Adipose tissue (tissue), 3 donors: ENCODE measurements at places on chromosomes 2 and 18. TPM values are rescaled to one million over a fixed set of nuclear protein-coding genes. Genes with fewer than 3 reads are reported as not detected.

Gene FAM237A
- not detected for polyA plus RNA-seq

Gene GCA
- 36.6 TPM for polyA plus RNA-seq

Gene MYCN
- 1.0 TPM for polyA plus RNA-seq

Gene ITGB6
- polyA plus RNA-seq, result not detected

Gene SERPINB3
- not detected for polyA plus RNA-seq

Gene NEURL3
- polyA plus RNA-seq, result not detected

Gene MAP4K4
- 34.8 TPM for polyA plus RNA-seq

Gene THSD7B
- polyA plus RNA-seq, result 0.79 TPM

Gene CDCA7
- polyA plus RNA-seq, result 0.47 TPM

Gene IFIH1
- 6.0 TPM for polyA plus RNA-seq

Gene FASTKD2
- 9.4 TPM for polyA plus RNA-seq

Gene LOXHD1
- 0.73 TPM for polyA plus RNA-seq

Gene ZSWIM2
- not detected for polyA plus RNA-seq

Gene PELI1
- polyA plus RNA-seq, result 5.9 TPM

Gene GLI2
- polyA plus RNA-seq, result 1.3 TPM

Gene STPG4
- polyA plus RNA-seq, result 0.06 TPM

Gene DNAJC5G
- polyA plus RNA-seq, result 0.07 TPM

Gene CDH20
- polyA plus RNA-seq, result 0.45 TPM

Gene GPR39
- 2.9 TPM for polyA plus RNA-seq

Gene LYG2
- not detected for polyA plus RNA-seq

Gene WIPF1
- polyA plus RNA-seq, result 5.8 TPM

Gene MYO3B
- 0.01 TPM for polyA plus RNA-seq
